SK-N-DZ (cell line): ENCODE measurements at places on chromosomes 16 and 17.

DNA sequence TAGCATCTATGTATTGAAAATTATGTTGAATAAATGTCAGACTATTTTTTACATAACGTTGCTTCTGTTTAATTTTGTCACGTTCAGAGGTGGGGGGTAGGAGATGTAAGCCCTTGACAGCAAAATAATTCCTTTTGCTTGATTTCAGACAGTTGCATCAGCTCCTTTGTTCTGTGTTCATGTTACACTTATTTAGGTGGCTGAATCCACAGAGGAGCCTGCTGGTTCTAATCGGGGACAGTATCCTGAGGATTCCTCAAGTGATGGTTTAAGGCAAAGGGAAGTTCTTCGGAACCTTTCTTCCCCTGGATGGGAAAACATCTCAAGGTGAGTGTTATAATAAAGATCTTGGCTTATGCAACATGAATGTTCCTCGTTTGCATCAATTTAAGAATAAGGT, 4.5 kb downstream of the HERPUD1 start:
- DNase-seq: no peak

- no peak for DNase-seq
Measured at GRCh38 chr16:19285431-19285830, at the start of gene CLEC19A. Gene CLEC19A (plus strand): TSS chr16:19285731. CDS start chr16:19285852, 121 bp downstream.

GRCh38 chr16:6645768-6646568, 686.7 kb upstream of the RBFOX1 start:
- no peak for DNase-seq

DNA sequence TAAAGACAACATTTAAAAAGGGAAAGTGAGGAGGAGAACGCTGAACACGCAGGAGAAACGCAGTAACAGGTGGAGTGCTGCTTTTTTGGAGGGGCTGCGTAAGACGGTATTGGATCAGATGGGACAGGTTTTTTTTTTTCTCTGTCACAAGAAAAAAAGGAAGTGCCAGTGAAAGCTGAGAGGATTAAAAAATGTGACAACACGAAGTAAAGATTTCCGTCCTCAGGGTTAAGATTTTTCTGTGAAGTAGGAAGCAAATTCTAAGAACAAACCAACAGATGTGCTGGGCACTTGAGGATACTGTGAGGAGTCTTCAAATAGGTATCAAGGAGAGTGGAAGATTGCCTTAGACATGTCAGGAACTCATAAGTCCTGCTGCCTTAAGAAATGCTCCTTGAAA, 5.8 kb upstream of the ABCA9 start:
- no peak for DNase-seq

GRCh38 chr16:25107466-25107792, 4.1 kb upstream of the LCMT1 start:
- peak; percentile 12 for DNase-seq

DNA sequence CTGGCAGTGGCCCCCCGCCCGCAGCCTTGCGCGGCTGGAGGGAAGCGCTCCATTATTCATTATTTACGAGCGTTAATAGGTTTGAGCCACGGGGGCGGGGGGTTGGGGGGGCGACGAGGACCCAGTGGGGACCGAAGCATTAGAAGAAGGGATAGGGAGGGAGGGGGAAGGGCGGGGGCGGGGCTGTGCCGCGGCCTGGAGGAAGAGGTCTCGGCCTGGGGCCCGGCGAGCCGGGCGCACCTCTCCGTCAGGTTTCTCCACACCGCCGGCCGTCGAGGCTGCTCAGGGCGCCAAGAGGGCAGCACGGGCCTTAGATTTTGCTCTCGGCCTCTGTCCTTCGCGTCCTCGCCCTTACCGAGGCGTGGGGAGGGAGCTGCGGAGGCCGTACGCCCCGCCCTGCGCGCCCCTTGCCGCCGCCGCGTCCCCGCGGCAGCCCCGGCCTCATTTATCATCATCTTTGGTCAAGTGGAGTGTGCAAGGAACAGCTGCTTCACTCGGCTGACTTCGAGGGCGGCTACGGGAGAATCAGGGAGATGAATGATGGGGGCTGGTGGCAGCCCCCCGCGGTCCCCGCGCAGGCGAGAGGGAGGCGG, 54.2 kb downstream of the SREBF1 start:
- peak; percentile 77 for DNase-seq

GRCh38 chr16:85729452-85730185, 21.3 kb downstream of the C16orf74 start:
- peak; percentile 70 for DNase-seq

GRCh38 chr17:52546493-52546892, 388.0 kb upstream of the CA10 start:
- no peak for DNase-seq

DNA sequence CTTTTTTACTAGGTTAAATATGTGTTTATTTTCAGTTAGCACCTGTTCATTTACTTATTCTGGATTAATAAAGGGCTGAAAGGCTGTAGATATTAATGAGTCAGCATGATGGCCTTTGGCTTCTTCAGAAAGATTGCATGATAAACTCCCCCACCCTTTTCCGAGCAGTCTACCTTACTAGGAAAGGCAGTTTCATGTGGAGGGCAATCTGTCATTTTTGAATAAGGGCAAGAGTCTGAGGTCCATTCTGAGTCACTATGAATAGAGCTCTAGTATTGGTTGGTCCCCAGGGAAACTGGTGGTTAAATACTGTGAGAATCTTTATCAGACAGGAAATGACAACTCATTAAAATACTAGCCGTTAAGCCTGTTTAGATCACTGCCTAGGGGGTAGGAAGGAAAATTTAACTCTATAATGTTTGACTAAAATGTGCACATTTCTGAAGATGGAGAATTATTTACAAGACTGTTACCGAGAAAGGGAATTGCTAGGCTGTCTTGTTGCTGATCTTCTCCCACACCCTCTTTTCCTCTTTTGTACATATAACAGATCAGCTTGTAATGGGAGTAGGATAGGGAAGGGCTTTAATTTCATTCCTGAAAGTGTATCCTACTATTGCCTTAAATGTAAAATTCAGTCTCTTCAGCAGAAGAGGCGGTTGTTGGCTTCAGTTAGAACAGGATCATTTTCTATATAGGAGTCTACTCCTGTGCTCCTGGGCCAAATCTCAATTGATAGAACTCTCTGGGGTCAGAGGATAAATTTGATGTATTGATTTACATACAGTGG, 63.3 kb downstream of the TUBD1 start:
- DNase-seq: no peak

- peak; percentile 71 for DNase-seq
Measured at GRCh38 chr16:85327731-85328675, 215.7 kb upstream of the CIBAR2 start.

DNA sequence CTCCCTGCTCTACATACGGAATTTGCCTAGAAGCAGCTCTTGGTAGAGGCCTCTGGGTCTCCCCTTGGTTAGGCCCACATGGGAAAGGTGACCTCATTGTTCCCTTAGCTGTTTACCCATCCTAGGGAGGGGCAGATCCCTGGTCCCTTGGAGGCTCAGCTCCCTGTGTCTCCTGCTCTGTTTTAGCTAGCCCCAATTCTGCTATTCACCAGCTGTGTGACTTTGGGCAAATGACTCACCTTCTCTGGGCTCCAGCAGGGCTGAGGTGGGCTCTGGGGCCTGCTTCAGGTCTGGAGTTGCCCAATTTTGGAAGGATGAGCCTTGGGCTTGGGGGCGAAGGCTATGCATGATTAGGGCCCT, 3.9 kb downstream of the ABCC3 start:
- DNase-seq: no peak

GRCh38 chr17:59366040-59366757, 34.7 kb downstream of the YPEL2 start:
- peak; percentile 43 for DNase-seq

DNA sequence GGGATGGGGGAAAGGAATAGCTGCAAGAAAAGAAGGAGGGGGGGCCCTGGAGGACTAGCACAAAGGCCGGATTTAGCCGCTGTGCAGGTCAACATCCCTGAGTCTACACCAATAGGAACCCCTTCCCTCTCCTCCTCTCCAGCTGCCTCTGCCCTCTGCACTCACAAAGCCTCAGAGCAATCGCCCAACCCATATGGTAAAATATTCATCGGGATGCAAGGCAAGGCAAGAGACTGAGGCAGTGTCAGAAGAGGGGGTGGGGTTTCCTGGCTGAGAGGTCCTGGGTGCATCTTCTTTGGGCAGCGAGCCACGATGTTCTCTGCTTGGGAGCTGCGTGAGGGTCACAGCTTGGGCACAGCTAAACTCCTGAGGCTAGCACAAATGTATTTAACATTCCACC, 115.5 kb upstream of the NLRP1 start:
- no peak for DNase-seq

- DNase-seq: no peak
Measured at GRCh38 chr16:82584553-82585152, 42.1 kb upstream of the CDH13 start.

GRCh38 chr17:48510761-48511604, 19.8 kb downstream of the HOXB1 start:
- DNase-seq: no peak

DNA sequence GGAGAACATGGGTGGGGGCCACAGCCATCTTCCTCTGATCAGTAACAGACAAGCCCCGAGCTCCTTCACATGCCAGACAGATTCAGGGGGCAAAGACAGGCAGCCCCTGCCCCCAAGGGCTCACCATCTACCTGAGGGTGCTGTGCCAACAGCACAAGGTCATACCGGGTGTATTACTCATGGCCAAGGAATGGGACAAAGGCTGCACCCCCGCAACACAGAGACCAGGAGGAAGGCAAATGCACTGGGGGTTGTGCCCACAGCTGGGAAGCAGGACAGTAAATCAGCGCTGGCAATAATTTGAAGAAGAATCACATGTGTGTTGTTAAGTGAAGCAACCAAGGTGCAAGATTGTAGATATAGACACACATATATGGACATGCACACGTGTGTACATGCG, 137.1 kb downstream of the C16orf95 start:
- no peak for DNase-seq

DNA sequence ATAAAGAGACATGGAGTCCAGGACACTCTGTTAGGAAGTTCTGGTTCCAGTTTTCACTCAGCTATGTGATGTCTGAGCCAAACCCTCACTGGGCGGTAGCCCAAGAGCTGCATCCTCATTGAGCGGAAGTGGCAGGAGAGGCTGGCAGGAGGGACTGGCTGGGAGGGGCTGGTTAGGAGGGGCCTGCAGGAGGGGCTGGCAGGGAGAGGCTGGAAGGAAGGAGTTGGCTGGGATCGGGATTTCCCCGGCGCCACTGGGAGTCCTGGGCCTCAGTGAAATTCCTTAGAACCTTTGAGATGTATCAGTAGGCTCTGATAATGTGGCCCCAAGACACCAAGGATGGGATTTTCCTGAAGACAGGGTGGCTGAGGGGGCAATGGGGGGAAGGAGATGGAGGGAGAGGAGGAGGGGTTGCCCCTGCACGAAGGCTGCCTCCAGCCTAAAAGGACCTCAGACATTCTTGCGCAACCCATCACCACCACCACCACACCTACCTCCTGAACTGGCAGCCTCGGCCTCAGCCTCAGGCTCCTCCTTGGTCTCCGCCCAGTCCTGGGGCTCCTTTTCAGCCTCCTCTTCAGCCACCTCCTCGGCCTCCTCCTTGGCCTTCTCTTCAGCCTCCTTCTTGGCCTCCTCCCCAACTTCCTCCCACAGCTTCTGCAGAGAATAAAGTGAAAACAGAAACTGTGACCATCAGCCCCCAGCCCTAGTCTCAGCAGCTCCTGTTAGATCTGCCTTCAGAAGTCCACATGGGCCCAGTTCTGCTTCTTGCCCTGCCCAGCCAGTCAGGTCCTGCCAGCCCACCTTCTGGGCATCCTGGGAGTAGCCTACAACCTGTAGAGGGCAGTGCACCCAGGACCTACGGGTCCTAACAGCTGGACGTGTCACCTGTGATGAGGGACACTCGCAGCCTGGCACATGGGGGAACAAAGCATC, 31.7 kb downstream of the CNGB1 start:
- DNase-seq: no peak

- DNase-seq: no peak
Measured at GRCh38 chr16:79758615-79759346, 158.2 kb upstream of the MAF start.

GRCh38 chr17:933312-934073, 46.1 kb downstream of the NXN start:
- no peak for DNase-seq

DNA sequence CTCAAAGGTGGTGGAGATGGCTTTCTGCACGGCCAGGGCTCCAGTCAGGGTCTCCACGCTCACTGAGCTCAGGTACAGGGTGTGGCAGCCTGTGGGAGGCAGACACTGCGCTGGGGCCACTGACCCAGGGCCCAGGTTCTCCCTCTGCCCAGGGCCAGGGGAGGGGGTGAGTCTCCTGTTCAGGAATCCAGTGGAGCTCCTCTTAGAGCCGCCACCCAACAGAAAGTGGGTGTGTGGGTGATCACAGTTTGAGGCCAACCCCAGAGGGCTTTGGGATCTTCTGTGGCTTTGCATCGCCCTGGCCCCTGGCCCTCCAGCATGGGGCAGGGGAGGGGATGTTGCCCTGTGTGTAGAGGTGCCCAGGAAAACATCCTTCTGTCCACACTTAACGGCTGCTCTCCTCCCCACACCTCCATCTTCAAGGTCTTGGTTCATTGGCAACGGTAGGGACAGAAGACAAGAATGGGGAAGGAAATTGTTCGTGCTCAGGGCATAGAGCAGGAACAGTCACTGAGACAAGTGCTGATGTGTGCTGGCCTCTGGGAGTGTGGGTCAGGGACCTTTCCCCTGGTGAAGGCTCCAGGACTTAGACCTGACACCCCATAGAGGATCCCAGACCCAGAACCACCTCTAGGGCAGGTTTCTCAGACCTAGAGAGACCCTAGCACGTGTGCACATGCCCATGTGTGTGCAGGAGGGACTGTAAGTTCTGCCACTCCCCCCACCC, 21.5 kb downstream of the TNS4 start:
- no peak for DNase-seq

DNA sequence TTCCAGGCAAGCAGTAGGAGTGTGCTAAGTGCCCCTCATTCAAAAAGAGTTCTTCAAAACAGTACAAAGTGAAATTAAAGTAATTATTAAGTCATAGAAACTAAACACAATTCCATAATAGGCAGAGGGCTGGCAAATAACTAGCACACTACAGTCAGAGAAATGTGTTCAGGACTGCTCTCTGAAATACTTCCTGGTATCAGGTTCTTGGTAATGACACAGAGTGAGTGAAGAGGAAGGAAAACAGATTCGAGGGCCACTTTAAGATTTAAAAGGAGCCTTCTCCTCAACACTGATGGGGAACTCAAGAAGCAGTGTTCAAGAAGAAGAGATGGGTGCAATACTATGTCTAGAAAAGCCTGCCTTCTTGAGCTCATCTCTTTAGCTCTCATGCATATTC, 139.2 kb downstream of the TOX3 start:
- no peak for DNase-seq

- DNase-seq: no peak
Measured at GRCh38 chr16:67415872-67416793, at the start of gene ZDHHC1. Gene ZDHHC1 (minus strand): TSS chr16:67416477. CDS start chr16:67407775, 8,702 bp downstream.

DNA sequence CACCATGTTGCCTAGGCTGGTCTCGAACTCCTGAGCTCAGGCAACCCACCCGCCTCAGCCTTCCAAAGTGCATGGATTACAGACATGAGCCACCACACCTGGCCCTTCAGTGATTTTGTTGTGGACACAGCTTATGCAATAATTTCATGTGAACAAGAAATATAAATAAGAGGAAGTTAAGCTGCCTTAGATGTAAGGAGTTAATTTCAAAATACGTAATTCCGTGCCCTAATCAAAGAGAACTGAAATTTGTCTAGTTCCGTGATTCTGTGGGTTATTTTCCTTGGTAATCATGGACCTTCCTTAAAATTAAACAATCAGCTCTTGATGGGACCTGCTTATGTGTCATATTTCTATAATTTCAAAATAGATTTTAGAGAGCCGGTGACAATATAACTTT, 11.9 kb downstream of the TVP23A start:
- no peak for DNase-seq

GRCh38 chr16:86740298-86740697, 161.9 kb downstream of the FOXL1 start:
- no peak for DNase-seq
